ENCODE measurements at places on chromosomes 11 and 22. TPM values are rescaled to one million over a fixed set of nuclear protein-coding genes. Genes with fewer than 3 reads are reported as not detected.
A peak's percentile ranks its signal among the peaks of the same experiment; 100 is the strongest.

SUSD2 gene
- 0.52 TPM for total RNA-seq

OR51Q1 gene
- not detected for total RNA-seq

CDC42BPG gene
- 0.50 TPM for total RNA-seq

TRIM49C gene
- total RNA-seq: not detected

PARVA gene
- not detected for total RNA-seq

DNA sequence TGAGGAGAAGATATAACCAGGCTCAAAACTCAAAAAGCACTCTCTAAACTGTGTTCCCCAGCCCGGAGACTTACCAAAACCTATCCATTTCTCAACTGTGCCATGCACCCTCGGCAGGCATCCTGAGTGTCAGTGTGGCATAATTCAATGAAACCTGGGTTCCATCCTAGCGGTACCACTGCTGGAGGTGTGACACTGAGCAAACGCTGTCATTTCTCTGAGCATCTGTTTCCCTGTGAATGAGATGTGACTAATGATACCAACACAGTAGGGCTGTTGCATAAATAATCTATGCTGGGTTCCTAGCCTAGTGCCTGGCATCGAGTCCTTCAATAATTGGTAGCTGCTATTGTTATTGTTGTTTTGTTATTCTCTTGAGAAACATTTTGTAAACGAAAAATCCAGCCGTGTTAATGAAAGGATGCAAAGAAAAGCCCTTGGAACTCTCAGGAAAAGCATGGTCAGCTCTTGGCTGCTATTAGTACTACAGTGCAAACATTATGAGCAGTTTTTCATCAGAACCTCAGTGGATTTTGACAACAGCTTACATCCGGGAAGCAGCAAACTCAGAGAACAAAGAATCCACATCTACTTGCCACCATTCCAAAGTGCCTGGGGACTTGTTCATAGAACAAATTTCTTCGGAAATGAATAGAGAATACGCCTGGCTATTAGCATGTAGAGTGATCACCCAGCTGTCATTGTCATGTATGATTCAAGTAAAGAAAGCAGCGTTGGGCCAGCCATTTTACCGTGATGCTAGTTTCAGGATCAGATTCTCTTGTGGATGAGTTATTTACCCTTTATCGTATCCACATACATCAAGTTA, 53.7 kb downstream of the TECTA start:
- H3K4me1 ChIP-seq: no peaks in the 10 kb centered on the region
- H3K36me3 ChIP-seq: no peaks in the 10 kb centered on the region
- H3K27me3 ChIP-seq: no peaks in the 10 kb centered on the region
- DNase-seq: no peak

- no peaks in the 10 kb centered on the region for H3K27me3 ChIP-seq
- H3K4me3 ChIP-seq: no peak overlapping the region
- no peaks in the 10 kb centered on the region for H3K4me1 ChIP-seq
- no peak for DNase-seq
- H3K36me3 ChIP-seq: no peaks in the 10 kb centered on the region
Observed at GRCh38 chr11:92739491-92739890, 230.0 kb upstream of the MTNR1B start.

GRCh38 chr11:77069969-77070582, 3.3 kb downstream of the CAPN5 start:
- H3K4me3 ChIP-seq: no peak overlapping the region
- H3K36me3 ChIP-seq: no peaks in the 10 kb centered on the region
- no peak for DNase-seq
- H3K27ac ChIP-seq: no peak overlapping the region
- peaks cover 24% of the 10 kb centered on the region for H3K4me1 ChIP-seq

DNA sequence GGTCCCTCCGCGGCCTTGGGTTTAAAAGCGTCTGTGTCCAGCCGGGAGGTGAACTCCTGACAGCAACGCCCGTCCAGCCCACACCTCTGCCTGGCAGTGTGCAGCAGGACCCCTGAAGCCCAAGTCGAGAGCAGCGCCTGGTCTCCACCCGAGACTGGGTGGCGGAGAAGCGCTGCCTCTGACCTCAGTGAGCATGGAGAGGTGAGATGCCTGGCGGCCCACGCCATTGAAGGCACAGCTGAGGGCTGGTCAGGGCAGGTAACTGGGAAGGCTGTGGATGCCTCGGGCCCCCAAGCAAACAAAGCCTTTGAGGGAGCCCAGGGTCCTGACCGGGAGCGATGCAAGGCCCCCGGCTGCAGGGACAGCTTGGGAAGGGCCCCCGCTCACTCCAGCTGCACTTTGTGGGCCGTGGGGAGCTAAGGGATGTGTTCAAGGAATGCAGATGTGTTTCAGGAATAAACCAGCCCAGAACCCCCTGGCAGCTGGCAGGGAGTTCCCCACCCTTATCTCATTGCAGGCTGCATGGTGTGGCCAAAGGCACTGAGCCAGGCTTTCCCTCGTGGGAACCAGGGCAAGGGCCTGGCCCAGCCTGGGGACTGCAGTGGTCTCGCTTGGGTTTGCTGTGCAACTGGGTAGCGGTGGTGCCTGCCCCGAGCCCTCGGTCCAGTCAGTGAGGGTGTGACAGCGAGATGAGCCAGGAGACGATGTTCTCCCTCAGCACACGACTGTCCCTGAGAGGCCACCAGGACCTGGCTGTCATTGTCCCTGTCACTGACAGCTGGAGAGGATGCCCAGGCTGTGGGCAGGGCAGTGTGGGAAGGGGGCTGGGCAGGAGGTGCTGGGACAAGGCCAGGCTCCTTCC, 92.5 kb downstream of the WNT7B start:
- H3K4me1 ChIP-seq: no peaks in the 10 kb centered on the region
- H3K36me3 ChIP-seq: no peaks in the 10 kb centered on the region
- DNase-seq: no peak
- H3K27ac ChIP-seq: no peak overlapping the region

GRCh38 chr11:9138612-9139579, 47.5 kb upstream of the SCUBE2 start:
- H3K36me3 ChIP-seq: no peaks in the 10 kb centered on the region
- no peak overlapping the region for H3K4me3 ChIP-seq
- peaks cover 21% of the 10 kb centered on the region for H3K4me1 ChIP-seq
- no peak overlapping the region for H3K27ac ChIP-seq
- no peaks in the 10 kb centered on the region for H3K27me3 ChIP-seq
- no peak for DNase-seq

GRCh38 chr11:75031224-75031753, 42.6 kb downstream of the NEU3 start:
- no peak overlapping the region for H3K27ac ChIP-seq
- peaks cover 9% of the 10 kb centered on the region for H3K4me1 ChIP-seq
- H3K36me3 ChIP-seq: peaks cover 3% of the 10 kb centered on the region
- DNase-seq: no peak
- H3K4me3 ChIP-seq: no peak overlapping the region

DNA sequence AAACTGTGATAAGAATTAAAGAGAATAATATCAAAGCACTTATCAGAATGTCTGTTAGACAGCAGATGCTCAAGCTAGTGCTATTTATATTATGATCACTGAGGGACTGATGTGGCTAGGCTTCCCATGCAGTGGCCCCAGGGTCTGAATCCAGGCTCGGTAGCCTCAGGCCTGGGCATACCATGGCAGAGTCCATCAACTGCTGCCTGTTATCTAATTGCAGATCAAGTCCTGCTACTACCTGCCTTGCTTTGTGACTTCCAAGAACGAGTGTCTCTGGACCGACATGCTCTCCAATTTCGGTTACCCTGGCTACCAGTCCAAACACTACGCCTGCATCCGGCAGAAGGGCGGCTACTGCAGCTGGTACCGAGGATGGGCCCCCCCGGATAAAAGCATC, 57.5 kb downstream of the TIMP3 start:
- no peak for DNase-seq
- H3K36me3 ChIP-seq: no peaks in the 10 kb centered on the region
- no peaks in the 10 kb centered on the region for H3K27me3 ChIP-seq
- H3K27ac ChIP-seq: no peak overlapping the region

DNA sequence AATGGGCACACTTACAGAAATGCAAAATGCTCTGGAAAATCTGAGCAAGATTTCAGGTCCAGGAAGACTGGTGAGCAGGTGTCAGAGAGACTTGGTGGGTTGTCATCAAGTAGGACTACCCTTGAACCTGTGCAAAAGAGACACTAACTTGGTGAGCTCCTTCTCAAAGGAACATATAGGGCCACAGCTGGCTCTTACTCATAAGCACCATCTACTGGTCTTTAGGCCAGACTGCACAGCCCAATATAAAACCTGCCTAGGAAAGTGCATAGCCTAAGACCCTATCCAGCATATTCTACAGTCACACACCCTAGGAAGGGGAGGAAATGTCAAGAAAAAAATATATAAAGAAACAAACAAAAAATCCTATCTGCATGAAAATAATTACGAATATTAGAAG, 18.2 kb upstream of the OR10W1 start:
- no peak for DNase-seq
- H3K27ac ChIP-seq: no peak overlapping the region
- H3K27me3 ChIP-seq: peaks cover 2% of the 10 kb centered on the region
- H3K4me3 ChIP-seq: no peak overlapping the region
- H3K36me3 ChIP-seq: no peaks in the 10 kb centered on the region

DNA sequence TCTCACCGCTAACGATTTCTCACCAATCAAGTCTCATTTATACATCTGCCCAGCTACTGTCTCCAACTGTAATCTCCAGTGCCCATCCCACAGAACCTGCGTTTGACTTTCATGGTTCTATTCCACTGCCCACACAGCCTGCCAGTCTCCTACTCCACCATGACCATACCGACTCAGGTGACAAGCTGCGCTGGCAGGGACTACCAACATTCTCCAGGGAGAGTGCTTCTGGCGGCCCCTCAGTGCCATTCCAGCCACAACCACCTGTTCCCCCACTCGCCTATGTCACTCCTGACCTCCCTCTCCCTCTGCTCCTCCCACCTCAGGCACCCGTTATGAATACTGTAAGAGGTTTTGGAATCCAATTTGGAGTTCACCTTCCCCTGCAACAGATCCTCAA, 108.5 kb upstream of the BID start:
- DNase-seq: no peak
- H3K4me1 ChIP-seq: no peaks in the 10 kb centered on the region
- no peak overlapping the region for H3K27ac ChIP-seq
- H3K27me3 ChIP-seq: no peaks in the 10 kb centered on the region
- H3K36me3 ChIP-seq: peaks cover 2% of the 10 kb centered on the region

DNA sequence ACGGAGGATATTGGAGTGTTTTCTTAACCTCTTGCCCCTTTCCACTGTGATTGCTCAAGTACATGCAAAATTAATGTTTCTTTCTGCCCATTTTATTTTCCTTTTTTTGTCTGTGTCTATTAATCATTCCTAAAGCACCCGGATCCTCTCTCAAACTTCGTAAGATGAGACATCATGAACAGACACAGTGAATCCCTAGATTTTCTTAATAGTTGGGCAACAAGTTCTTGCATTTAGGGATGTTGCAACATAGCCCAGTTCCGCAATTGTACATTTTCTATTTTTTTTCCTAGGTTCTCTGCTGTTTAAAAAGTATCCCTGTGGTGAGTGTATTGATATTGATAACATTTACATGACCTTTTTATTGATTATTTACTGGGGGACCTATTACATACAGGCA, 2.9 kb downstream of the FAM111A start:
- peak overlapping the region; percentile 96 for H3K4me3 ChIP-seq
- H3K36me3 ChIP-seq: peaks cover 57% of the 10 kb centered on the region
- H3K4me1 ChIP-seq: peaks cover 73% of the 10 kb centered on the region
- no peaks in the 10 kb centered on the region for H3K27me3 ChIP-seq
- H3K27ac ChIP-seq: peak overlapping the region; percentile 97

DNA sequence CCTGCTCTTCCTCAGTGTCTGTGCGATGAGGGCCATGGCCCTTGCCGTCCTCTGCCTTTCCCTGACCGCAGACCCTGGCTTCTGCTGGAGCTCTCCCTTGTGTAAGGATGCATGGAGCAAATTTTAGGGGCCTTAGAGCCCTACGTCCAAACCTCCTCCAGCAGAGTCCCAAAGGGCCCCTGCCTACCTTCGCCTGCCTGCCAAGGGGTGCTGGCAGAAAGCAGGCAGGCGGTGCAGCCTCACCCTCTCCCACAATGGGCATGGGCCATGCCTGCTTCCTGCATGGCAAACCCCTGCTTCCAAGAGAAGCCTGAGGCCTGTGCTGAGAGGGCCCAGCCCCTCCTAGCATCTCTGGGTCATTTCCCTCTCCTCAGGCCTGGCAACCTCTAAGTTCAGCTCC, 71.3 kb upstream of the FGF3 start:
- peaks cover 3% of the 10 kb centered on the region for H3K4me1 ChIP-seq
- H3K27me3 ChIP-seq: peaks cover 18% of the 10 kb centered on the region
- H3K27ac ChIP-seq: no peak overlapping the region
- H3K4me3 ChIP-seq: no peak overlapping the region
